Stomach (tissue), 19 donors: ENCODE measurements at places on chromosomes 3 and 15. TPM values are rescaled to one million over a fixed set of nuclear protein-coding genes. Genes with fewer than 3 reads are reported as not detected.
A peak's percentile ranks its signal among the peaks of the same experiment; 100 is the strongest.

Gene GOLGA6L10
- polyA plus RNA-seq, result 2.1 TPM

DNA sequence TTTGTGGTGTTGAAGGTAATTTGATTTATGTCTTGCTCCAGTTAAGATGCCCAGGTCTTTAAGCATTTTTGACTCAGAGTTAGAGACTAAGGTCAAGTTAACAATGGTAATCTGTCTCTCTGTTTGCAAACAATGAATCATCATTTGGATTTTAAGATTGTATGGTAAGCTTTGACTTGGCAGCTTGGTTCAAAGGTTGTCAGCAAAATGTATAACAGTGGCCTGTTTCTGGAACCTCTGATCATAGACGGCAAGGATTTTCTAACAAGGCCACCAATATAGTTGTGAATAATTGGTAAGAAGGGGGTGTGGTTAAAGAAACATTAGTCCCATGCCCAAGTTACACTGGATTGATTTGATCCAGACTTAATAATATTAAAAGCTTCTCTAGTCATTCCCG is 775.2 kb upstream of the GOLIM4 start:
- DNase-seq, result no peak

DNA sequence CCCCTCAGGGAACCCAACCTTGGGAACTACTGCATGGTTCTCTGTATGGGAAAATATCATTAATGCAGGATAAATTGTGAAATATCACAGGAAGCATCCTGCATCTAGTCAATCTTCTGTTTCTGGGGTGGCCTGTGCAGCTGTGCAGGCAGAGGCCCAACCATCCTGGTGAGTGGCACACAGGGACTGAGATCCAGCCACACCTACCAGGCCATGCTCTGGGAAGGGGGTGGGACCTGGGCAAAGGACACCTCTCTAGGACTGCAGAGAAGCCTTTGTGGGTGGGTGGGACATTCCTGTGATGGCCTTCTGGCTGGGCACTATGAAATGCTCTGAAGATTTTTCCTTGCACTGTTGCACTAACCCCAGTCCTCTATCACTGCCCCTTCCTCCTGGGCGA is 26.8 kb downstream of the CCRL2 start:
- no peak for DNase-seq

Gene PAK2
- 13.5 TPM for polyA plus RNA-seq

Gene ROPN1
- polyA plus RNA-seq, result 0.15 TPM

- DNase-seq, result no peak
Measured at GRCh38 chr3:140358686-140359085, 319.2 kb upstream of the TRIM42 start.

Gene RRP9
- polyA plus RNA-seq, result 15.0 TPM

DNA sequence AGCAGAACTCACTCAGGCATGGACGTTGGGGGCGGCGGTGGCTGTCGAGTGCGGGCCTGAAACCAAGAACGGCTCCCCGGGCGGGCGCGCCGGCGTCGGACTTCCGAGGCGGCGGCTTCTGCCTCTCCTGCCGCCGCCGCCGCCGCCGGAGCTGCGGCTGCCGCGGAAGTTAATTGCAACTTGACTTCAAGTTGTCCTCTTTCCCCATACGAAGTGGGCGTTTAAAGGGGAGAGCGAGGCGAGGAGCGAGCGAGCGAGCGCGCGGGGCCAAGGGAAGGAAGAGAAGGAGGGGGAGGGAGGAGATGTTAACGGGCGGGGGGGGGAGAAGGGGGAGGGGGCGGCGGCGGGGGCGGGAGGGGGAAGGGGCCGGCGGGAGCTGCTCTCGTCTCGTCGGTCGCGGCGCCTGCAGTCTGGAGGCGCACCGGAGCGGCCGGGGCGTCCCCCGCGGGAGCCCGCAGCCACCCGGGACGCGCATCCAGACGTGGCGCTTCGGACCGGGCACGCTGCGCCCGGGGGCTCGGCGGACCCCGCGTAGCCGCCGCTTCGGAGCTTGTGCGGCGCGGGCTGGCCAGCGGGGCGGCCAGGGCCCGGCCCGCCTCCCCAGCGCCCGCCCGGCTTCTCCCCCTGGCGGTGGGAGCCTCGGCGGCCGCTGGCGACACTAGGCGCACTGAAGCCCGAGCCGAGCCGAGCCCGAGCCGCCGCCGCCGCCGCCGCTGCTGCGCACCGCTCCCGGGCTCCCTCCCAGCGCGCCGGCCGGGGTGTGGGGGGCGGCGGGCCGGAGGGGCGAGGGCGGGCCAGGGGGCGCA is 19.7 kb upstream of the SATB1 start:
- peak; percentile 76 for DNase-seq

- DNase-seq, result no peak
Measured at GRCh38 chr15:27271258-27271657, 300.3 kb downstream of the GABRG3 start.

Gene DUOX2
- 22.9 TPM for polyA plus RNA-seq

DNA sequence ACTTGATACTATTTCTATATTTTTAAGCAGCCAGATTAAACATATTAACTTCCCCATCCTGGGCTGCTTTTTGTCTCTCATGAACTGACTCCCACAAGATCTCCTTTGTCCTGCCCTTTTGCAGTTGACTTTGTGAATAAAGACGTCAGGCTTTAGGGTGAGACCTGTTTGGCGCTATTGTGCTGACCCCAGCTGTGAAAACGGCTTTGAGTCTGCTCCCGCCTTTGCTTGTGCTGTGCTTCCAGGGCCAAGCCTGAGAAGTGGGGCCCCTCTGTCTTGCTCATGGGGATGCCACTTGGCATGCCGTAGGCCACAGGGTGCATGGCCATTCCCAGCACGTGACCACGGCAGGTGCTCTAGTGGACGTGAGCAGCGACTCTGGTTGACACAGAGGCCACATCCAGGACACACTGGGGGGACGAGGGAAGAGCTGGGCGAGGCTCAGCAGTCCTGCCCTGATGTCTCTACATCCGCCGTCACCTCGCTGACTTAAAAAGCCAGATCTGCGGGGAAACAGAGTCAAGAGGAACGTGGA is 268.9 kb upstream of the LYSMD4 start:
- DNase-seq, result no peak

Gene GP9
- not detected for polyA plus RNA-seq

DNA sequence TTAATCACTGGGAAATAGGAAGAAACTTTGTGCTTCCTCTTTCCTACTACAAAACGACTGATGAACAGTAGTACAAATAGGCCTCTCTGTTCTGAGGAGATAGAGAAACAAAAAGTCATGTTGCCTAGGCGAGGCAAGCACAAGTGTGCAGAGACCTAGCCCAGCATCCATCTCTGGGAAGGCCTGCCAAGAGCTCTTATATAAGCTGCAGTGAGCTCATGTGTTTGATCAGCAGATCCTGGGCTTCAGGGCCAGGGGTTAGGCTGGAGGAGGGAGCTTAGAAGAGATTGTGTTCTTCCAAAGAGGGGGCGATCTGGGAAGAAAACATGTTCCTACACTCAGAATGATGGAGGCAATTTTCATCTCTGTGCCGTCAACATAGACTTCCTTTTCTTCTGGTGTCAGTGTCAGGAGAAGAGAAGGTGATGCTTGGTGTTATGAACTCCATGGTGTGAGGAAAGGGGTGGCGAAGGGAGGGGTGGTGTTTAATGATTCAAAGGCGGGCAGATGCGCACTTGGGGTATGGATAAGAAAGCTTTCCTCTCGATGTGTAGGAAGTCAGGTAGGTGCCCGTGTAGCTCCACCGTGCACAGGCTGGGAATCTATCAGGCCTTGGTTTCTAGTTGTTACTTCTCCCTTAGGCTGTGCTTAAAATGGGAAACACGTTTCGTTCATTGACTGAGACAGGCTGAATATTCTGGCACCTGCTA is 29.5 kb upstream of the ETV5 start:
- DNase-seq, result peak; percentile 58

Gene BCHE
- polyA plus RNA-seq, result 0.37 TPM

Gene MUSTN1
- 45.5 TPM for polyA plus RNA-seq

DNA sequence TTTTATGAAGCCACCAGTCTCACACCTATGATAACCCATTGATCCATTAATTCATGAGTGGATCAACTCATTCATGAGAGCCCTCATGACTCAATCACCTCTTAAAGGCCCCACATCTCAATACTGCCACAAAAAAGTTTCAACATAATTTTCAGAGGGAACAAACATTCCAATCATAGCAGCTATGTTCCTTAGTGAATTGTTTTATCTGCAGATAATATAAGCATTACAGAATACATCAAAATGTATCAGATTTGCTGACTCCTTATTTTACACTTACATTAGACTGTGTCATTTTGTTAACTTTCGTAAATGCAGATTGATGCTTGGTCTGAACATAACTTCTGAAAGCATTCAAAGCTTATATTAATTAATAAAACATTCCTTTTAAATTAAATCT is 155.3 kb upstream of the MBNL1 start:
- DNase-seq, result no peak

Gene SGO1
- 1.8 TPM for polyA plus RNA-seq

Gene DGKG
- polyA plus RNA-seq, result 0.12 TPM

DNA sequence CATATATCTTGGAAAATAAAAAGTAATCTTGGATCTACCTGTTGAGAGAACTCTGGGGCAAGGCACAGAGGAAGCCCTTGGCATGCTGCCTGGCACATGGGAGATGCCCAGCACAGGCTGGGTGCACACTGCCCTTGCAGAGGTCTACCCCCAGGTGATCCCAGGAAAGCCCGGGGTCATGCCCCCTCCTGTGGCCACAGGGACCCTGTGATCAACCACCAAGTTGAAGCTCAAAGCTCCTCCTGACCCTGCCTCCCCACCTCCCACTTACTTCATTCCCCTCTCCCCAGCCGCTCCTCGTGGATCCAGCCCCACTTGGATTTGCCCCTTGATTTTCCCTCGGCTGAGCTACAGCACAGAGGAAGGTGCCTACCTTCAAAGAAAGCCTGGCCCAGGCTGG is 62.7 kb upstream of the LARS2 start:
- DNase-seq, result no peak

DNA sequence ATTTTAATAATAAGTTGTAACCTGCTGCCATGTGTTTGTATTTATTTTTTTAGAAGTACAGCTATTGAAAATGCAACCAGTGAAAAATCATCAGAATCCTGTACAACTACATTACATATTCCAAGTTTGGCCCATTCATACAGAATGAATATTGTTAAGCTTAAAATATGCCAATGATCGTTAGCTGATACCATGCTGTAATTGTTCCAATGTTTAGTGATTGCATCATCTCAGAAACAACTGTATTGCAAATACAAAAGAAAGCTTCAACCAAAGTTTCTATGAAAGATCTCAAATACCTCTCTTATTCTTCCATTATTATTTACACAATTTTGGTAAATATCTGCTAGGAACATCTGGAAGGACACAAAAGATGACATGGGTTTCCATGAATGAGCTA is 51.6 kb upstream of the ALCAM start:
- no peak for DNase-seq

DNA sequence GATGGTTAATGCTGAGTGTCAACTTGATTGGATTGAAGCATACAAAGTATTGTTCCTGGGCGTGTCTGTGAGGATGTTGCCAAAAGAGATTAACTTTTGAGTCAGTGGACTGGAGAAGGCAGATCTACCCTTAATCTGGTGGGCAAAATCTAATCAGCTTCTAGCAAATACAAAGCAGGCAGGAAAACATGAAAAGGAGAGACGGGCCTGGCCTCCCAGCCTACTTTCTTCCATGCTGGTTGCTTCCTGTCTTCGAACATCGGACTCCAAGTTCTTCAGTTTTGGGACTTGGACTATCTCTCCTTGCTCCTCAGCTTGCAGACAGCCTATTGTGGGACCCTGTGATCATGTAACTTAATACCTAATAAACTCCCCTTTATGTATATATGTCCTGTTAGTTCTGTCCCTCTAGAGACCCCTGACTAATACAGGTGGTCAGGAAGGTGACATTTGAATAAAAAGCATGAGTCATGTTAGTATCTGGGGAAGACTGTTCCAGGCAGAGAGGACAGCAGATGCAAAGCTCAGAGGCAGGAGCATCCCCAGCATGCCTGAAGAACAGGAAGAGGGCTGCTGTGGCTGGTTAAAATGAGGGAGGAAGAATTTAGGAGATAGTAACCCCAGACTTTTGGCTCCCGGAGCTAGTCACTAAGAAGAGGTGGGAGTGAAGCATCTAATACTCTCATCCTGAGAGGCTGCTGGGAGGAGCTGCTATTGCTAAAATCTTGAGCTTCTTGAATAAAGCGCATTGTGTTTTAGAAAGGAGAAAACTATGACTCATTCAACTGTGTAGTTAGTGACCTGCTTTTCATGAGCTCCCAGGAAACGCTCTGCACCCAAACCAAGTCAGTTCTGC is 207.4 kb upstream of the HES1 start:
- peak; percentile 71 for DNase-seq

DNA sequence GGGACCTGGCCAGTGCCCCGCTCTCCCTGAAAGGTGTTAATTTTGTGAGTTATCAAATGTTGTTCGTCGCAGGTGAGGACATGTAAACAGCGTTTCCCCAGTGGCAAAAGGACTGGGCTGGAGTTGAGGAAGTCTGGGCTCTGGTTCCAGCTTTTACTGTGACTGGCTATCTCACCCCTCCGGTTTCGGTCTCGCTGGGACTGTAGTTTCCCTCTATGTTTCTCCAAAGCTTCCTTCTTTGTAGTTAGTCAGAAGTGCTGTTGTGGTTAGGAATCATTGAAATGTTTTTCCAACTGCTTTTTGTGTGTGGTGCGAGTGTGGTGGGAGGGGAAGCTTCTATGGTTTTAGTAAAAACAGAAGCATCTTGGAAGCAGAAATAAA is 990 bp upstream of the CLDN1 start:
- peak; percentile 38 for DNase-seq

- DNase-seq, result no peak
Measured at GRCh38 chr3:86865506-86865905, 125.4 kb downstream of the VGLL3 start.

Gene PCOLCE2
- polyA plus RNA-seq, result 0.75 TPM

GRCh38 chr3:143850877-143851276 is 2.6 kb upstream of the SLC9A9 start:
- no peak for DNase-seq

Gene NR1I2
- polyA plus RNA-seq, result 0.25 TPM

DNA sequence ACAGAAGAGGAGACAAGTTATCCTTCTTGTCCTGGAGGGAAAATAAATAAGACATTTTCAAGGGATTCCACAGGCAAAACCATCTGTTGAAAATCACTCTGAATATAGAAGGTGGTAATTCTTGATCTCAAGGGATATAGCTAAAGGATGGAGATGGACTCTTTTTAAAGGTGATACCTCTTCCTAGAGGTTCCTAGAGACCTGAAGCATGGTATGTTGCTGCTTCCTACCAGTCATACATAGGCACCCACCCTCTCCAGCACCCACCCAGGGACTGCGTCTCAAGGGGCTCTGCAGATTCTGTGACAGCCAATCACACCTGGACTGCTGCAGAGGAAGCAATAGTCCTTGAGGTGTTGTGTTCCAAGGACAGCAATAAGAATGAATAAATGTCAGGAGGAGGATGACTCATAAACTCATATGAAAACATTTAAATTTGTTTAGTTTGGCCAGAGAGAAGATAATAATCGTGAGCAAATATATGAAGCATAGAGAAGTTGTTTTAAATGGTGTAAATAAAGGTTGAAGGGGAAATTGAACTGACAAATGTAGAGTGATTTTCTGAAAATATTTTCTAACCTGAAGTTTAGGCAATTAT is 741.6 kb upstream of the CBLB start:
- DNase-seq, result no peak

Gene GORASP1
- 22.4 TPM for polyA plus RNA-seq

DNA sequence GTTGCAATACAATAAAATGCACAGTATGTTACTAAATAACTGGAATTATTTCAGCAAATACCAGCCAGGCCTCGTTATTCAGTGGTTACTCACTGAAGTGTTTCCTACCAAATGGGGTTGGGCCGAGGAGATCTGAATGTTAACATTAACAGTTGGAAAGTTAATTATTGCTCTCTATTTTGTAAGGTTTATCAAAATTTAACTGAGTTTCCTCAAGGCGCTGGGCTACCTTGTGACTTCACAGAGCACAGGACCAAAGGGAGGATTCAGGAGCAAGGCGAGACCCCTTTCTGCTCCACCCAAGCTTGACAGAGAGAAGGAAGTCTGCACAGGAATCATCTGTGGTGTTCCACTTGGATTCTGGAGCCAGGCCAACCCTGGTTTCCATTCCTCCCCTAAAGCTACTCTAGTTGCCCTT is 21.6 kb downstream of the ADAMTS9 start:
- DNase-seq, result no peak
